Stimulated activated CD8-positive, alpha-beta memory T cell treated with anti-CD3 and anti-CD28 coated beads, Interleukin-2, amount 100 ng/mL, for 1 hour (primary cell): ENCODE measurements at places on chromosomes 3 and 15.

- no peak for DNase-seq
Measured at GRCh38 chr3:112233083-112233482, 60.9 kb downstream of the SLC9C1 start.

GRCh38 chr15:71218272-71218805 lies 103.1 kb downstream of the THSD4 start:
- no peak for DNase-seq

- peak; percentile 13 for DNase-seq
Measured at GRCh38 chr3:101643861-101644613, 32.9 kb downstream of the ZBTB11 start.

DNA sequence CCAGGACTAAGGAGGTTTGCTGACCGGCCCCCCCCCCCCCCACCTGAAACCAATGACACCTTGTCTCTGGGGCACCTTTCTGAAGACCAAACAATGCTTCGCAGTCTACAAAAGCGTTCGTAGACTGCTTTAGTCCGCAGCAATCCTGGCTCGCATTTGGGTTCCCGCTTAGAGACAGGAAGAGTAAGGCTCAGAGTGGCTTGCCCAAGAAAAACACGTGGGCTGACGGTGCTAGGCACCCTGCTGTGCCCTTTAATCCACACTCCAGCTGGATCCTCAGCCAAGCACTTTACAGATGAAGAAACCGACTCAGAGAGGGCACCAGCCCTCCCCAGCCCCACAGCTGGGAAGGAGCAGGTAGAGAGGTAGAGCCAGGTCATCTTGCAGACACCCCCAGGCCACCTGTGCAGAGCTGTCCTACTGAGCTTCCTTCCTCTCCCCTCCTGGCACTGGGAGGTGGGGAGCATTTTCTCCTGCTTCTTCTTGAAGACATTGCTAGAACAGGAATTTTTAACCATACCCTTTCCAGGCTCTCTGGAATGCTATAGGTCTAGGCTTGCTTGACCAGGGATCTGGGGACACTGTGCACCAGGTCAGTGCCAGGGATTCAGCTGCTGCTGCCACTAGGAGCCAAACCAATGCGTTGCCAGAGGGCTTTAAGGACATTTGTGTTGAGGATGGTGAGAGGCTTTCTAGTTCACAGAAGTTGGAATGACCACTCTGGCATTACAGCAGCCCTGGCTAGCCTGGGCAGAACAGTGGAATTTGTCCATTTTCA lies 1.0 kb upstream of the KLF15 start:
- DNase-seq = no peak

DNA sequence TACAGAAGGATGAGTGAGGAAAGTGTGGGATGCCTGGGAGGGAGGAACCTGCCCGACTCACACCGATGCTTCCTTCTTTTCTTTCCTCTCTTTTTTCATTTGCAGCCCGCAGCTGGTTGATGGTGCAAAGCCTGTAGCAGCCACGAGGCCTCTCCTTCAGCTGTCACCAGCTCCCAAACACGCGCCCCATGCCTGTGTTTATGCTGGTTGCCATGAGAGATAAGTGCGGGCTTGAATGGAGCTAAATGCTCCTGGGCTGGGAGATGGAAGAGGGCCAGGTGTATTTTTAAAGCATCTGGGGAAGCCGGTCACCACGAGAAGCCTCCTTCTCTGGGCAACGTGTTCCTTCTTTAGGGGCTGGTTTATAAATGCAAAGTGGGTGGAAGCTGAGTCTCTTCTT lies 9.3 kb downstream of the COLQ start:
- no peak for DNase-seq

GRCh38 chr3:103059432-103059831 lies 624.6 kb downstream of the ZPLD1 start:
- DNase-seq = no peak

GRCh38 chr3:78633626-78634025 lies 1134.2 kb downstream of the ROBO1 start:
- no peak for DNase-seq

- DNase-seq = no peak
Measured at GRCh38 chr3:133663569-133664313, 2.0 kb upstream of the TOPBP1 start.

GRCh38 chr3:95899494-95899893 lies 914.9 kb upstream of the EPHA6 start:
- no peak for DNase-seq

GRCh38 chr15:89051875-89052274 lies 36.4 kb upstream of the ABHD2 start:
- DNase-seq = no peak

DNA sequence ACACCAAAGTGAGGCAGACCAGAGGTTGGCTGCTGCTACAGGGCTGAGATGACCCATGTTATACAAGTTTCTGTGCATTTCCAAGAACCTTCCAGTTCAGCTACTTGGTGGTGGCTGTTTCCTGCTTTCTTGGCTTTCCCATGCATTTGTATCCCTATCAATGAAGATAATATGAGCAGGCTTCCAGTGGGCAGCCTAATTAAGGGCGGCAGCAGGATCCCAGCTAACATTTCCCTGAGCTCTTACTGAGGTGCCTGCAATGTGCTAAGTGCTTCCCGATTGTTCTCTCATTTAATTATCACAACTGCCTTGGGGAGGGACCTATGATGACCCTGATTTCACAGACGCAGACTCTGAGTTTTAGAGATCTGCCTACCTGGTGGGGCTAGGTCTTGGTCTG lies 95.5 kb downstream of the FRMD4B start:
- DNase-seq = no peak
